Hypothalamus (tissue), 51 donors: ENCODE measurements at places on chromosomes 7 and 10.

DNA sequence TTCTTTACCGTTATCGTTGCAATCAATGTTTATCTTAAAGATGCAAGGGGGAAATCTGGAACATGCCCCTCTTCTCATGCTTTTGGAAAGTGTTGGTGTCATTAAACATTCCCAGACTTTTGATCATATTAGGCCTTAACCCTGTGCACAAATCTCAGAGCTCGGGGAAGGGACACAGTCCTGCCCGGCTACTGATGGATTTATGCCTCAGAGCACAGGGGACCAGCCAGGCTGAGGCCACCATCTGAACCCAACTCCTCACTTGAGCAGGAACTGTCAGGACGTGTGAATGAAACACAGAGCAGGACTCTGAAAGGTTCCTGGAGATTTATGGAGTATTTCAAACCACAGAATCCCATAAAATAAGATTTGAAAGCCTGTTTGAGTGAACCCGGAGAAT is 132.0 kb upstream of the CXCL12 start:
- no peak for DNase-seq

GRCh38 chr7:44134943-44135628 is 6.0 kb downstream of the MYL7 start:
- peak; percentile 8 for DNase-seq

DNA sequence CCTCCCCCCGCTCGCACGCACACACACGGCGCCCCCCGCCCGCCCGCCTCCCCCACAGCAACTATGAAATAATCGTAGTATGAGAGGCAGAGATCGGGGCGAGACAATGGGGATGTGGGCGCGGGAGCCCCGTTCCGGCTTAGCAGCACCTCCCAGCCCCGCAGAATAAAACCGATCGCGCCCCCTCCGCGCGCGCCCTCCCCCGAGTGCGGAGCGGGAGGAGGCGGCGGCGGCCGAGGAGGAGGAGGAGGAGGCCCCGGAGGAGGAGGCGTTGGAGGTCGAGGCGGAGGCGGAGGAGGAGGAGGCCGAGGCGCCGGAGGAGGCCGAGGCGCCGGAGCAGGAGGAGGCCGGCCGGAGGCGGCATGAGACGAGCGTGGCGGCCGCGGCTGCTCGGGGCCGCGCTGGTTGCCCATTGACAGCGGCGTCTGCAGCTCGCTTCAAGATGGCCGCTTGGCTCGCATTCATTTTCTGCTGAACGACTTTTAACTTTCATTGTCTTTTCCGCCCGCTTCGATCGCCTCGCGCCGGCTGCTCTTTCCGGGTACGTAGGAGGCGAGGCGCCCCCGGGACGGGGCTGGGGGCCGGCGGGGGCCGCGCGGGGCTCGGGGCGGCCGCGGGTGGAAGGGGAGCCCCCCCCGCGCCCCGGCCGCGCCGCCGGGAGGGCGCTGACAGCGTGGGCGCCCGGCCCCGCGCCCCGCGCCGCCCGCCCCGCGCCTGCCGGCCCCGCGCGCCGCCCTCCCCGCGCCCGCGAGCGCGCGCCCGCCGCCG is 441 bp downstream of the BMI1 start:
- DNase-seq = no peak

DNA sequence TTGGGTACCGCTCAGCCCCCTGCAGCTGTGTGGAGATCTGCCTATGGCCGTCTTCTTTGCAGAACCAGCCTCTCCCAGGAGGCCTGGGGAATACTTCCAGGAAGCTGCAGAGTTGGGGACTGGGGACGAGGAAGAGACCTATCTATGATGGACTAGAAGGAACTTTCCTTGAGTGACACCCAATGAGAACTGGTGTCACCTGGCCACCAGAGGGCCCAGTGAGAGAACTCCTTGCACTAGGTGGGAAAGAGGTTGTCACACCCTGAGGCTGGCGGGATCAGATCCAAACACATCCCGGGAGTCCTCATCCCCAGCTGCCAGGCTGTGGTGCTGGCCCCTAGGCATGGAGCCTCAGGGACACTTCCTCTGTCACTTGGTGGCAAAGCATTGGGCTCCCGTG is 4.9 kb upstream of the GRID2IP start:
- no peak for DNase-seq
